ENCODE measurements at places on chromosomes 6 and 20.

GRCh38 chr20:31785089-31785488, 34.1 kb upstream of the MYLK2 start:
- DNase-seq = no peak

DNA sequence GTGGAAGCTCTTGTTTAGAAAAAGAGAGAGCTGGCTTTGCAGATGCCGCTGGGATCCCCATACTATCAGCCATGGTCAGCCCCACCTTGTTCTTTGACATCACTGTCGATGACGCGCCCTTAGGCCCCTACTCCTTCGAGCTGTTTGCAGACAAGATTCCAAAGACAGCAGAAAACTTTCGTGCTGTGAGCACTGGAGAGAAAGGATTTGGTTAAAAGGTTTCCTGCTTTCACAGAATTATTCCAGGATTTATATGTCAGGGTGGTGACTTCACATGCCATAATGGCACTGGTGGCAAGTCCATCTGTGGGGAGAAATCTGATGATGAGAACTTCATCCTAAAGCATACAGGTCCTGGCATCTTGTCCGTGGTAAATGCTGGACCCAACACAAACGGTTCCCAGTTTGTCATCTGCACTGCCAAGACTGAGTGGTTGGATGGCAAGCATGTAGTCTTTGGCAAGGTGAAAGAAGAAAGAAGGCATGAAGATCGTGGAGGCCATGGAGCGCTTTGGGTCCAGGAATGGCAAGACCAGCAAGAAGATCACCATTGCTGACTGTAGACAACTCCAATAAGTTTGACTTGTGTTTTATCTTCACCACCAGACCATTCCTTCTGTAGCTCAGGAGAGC, 2.4 kb upstream of the BLCAP start:
- DNase-seq = no peak

- no peak for DNase-seq
Measured at GRCh38 chr6:140175486-140175885, 801.0 kb upstream of the CITED2 start.

DNA sequence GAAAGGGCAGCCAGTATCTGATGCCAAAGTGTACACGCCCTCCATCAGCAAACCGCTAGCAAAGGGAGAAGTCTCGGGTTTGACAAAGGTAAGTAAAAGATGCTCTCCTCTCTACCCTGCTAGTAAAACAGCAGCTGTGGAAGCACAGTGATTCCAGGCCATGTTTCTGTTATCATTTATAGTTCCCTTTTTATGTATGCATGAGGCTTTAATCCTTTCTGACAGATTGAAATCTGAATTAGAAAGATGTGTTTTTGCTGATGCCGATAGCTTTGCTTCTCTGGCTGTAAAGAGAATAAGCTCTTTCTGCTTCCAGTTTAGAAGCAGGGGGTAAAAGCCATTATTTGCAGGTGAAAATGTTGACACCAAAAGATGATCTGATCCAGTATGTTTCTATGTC, 392.4 kb upstream of the SOX4 start:
- no peak for DNase-seq

DNA sequence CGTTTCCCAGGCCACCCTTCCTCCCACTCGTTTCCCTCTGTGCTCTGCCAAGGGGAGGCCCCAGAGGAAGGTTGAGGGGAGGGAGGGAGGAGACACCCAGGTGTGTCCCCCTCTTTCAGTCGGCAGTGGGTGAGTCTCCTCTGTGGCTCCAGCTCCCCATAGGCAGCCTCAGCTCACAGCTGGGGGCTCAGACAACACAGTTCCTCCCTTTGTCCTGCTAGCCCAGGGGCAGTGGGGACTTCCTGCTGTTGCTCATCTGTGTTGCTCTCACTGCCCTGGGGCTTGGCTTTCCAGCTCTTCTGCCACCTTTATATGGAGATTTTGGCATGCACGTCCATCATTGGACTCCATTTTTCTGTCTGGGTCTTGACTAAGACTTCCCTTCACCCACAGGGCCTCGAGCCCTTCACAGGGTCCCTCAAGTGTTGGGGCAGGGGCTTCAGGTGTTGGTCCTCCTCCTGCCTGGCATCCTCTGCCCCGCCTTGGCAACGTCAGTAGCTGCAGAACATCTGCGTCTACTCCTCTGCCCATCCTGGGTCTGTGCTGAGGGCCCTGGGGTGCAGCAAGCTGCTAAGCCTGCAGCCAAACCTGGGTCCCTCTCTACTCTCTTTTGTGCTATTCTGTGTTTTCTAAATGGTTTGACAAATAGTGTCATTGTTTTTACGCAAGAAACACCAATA, 190.6 kb upstream of the PMEPA1 start:
- DNase-seq = peak; percentile 37

DNA sequence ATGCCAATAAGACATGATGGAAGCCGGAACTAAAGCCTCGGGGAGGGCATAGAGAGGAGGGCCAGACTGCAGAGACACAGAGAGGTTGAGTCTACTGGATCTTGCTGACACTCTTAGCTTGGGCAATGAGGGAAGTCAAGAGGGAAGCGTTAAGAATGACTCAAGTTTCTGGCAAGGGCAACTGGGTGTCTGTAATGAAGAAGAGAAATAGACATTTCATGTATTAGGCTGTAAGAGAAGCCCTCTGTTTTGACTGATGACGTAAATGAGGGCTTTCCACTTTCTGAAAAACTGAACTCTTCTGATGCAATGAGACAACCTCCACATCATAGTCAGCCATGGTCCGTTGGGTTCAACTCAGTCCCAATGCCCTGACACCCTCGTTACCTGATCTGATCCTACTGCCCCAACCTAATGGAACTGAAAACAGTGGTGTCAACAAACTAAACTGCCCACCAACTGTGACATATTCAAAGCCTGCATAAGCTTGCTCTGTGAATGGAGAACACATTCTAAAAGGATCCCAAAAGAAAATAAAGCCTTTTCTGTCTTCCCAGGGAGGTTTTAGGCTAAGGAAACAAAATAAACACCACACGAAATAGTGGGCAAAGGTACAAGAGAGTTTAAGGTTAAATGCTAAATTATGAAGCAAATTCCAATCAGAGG, 45.8 kb upstream of the PNRC1 start:
- peak; percentile 79 for DNase-seq

GRCh38 chr6:128641703-128642102, 121.3 kb upstream of the PTPRK start:
- DNase-seq = no peak

DNA sequence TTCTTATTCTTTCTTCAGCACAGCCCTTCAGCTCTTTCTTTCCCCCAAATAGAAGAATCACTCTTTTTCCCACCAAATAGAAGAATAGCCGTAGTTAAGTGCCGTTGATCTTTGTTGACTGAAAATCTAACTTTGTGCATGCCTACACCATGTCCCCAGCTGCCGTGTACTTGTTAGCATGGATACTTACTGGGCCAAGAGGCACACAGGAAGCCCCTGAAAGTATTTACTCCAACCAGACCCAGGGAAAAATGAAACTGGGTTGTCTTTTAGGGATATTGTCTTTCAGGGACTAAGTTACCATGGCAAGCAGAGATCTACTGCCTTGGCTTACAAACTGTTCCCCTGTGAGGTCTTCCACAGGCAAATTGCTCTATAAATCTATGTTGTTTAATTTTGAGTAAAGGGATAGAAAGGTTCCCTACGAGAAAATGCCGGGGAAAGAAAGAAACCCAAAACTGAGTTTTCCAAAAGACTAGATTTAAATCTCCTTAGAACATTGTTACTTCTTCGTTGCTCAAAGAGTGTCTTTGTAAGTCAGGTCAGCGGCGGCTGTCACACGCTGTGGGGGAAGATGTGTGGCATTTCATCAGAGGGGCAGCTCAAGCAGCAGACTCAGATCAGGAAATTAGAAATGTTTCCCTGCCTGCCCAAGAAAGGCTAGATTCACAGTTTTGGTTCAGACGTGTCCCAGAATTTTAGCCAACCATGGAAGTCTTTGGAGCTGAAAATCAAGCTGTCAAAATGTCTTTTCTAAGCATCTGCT, 188.2 kb upstream of the PRND start:
- no peak for DNase-seq

DNA sequence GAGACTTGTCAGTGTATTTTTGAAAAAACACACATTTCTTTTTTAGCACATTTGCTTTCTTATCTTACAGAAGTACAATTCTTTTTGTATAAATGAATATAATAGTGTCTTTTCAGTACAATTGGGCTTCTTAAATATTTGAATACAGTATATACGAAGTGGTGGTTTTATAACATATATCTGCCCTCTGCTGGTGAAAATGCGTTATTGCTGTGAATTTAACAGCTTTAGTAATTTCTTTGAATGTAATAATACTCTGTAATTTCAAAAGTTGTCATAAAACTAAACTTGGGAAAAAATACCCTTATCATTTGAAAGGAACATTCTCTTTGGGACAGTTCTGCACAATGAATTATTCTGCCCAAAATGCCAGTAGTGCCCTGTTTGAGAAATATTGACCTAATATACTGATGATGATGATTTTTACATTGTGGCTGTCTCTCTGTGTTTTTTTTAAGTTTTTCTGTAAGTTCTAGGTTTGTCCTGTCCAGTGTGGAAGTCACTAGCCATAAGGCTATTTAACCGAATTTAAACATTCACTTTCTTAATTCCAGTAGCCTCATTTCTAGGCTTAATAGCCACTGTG, 19.0 kb downstream of the SMAP1 start:
- no peak for DNase-seq

DNA sequence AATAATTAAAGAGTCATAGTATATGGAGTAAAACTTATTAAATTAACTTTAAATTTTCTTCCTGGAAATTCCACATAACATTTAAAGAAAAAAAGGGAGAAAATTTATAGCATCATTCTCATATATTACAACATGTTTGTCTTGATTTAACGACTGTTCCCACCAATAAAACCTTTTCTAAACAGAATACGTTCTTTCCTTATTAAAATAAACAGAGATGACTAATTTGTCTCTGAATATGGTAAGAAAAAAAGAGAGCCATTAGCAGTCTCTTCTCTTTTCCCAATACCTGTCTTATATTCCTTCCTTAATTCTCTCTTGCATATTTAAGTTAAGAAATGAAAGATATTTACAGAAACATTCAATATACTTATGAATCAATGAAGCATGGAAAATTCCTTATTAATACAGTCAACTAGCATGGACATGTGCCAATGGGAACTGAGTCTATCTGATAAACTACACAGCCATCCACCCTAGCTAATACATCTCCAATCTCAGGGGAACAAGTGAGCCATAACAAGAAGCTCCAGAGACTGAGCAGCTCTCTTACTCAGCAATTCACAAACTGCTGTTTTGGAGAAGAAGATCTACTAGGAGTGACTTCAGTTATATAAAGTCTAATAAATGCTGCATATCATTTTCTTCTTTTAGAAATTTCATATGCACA, 347.1 kb upstream of the MANEA start:
- no peak for DNase-seq

DNA sequence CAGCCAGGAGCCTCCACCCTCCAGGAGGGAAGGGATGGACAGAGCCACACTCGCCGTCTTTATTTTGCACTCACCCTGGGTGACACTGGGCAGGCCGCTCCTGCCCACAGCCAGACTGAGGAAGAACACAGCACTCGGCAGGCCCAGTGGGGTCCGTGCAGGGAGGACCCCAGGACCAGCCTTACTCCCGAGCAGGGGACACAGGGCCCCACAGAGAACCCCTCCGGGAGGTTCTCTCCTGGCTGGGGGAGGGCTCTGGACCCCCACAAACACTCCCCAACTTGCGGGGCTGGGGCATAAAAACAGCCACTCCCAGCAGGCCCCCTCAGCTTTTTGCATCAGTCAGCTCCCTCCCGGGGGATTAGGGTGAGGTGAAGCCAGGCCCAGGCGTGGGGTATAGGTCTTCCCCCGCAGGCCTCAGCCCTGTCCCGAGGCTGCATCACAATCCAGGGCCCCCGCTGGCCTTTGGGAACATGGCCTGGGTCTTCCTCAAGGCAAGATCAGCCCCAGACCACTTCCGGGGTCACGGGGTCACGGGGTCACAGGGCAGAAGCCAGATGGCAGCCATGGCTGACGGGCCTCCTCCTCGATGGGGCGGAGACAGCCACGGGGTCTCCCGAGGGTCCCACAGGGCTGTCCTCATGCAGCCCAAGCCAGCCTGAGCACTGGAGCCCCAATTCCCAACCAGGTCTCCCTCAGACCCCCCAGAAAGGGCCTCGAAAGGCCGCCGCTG, 3.2 kb downstream of the TNFRSF6B start:
- peak; percentile 64 for DNase-seq

GRCh38 chr6:77089776-77090175, 373.5 kb downstream of the HTR1B start:
- DNase-seq = no peak

GRCh38 chr20:483815-484644, 21.7 kb upstream of the TBC1D20 start:
- no peak for DNase-seq

DNA sequence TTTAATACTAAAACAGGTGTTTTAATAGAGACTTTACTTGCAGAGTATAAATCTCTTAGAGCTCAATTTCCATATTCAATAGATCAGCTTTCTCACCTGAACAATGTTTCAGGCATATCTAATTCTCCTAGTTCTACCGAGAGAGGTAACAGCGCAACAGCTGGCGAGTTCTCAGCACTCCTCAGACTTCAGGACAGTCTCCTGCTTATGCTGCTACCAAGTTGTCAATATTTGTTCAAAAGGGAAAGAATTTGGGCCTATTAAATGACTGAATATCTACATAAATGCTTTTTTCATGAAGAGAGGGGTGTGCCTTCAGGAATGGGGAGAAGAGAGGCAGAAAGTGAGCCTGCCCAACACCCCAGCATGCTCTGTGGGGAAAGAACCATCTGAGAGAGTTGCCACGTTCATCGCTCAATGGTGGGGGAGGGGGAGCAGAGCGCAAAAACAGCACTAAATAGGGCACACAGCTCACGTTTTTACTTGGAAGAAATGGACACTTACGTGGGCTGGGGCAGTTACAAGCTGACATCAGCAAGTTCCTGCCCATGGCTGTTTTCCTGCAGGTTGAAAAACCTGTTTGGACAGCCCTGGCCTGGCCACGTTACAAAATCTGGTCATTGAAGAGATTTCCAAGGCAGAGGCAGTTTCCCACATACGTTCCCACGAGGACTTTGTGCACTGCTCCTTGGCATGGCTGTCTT, 38.0 kb downstream of the EZR start:
- peak; percentile 18 for DNase-seq

DNA sequence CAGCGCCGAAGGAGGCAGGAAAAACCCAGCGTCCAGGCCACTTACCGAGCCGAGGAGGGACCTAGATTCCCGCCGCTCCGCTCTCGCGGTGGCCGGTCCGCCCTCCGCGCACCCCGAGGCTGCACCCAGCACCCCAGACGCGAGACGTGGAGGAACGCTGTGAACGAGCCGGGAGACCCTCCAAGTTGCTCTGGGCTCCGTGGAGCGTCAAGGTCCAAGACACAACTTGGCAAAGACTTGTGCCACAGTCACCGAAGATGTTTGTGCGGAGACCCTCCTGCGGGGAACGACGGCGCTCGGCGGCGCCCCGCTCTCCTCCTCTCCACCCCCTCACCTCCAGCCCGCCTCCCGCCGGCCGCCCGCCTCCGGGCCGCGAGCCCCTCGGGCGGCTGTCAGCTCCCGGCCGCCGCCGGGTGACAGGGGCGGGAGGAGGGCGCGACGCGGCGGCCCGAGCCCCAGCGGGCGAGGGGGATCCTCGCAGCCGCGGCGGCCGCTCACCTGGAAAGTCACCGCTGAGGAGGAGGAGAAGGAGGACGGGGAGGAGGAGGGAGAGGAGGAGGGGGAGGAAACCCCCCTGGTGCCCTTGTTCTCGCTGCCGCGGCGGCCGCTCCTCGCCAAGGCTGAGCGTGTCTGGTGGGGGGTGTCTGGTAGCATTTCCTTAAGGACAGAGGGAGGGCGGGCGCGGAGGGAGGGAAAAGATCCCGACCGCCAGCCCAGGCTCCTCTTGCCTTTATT, 637 bp upstream of the HIVEP2 start:
- no peak for DNase-seq

All from sigmoid colon (tissue), 7 donors.